ENCODE measurements at places on chromosomes 4 and X.

DNA sequence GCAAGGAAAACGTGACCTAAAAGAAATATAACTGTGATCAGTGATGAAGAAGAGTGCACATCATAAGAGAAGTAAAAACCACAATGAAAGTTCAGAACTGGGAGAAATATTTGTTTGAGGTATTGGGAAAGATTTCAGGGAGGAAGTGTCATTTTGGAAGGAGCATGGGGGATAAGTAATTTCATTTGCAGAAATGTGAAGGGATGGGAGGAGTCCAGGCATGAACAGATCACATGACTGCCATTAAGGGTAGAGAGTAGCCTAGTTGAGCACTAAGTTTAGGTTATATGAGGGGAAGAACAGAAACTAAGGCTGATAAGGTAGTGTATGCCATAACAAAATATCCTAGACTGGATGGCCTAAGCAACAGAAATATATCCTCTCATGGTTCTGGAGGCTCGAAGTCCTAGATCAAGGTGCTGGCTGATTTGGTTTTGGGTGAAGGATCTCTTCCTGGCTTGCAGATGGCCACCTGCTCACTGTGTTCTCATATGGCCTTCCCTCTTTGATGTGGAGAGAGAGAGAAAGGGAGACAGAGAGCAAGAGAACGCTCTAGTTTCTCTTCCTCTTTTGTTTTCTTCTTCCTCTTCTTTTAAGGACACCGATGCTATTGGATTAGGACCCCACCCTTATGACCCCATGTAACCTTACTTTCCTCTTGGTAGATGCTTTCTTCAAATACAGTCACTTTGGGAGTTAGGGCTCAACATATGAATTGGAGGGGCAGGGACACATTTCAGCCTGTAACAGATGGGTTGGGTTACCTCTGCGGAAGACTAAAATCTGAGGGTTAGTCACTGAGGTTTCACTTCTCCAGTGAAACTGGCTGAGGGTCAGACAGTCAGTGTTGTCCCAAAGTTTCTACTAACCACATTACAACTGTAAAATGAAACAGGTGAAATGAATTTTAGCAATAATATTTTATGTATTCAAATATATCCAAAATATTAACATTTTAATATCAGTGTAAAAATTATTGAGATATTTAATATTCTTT is 77.9 kb downstream of the EGF start:
- no peak for DNase-seq

DNA sequence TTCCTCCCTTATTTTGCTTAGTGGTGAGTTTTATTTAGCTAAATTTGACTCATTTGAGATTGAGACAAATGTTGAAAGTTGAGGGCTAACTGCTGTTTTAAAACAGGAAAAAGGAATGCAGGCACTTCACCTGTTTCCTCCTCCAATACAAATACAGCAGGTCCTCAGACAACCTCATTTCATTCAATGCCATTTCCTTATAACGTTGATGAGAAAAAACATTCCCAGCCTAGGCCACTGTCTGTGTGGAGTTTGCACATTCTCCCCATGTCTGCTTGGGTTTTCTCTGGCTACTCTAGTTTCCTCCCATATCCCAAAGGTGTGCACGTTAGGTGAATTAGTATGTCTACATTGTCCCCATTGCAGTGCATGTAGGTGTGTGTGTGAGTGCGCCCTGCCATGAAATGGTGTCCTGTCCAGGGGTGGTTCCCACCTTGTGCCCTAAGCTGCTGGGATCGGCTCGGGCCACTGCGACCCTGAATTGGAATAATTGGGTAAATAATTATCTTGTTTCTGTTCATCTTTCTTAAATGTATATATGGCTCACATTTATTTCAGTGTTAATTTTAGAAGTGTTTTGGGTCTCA is 21.9 kb downstream of the SMAD1 start:
- DNase-seq, result no peak

- peak; percentile 4 for DNase-seq
Measured at GRCh38 chr4:36164900-36165630, 79.2 kb downstream of the ARAP2 start.

DNA sequence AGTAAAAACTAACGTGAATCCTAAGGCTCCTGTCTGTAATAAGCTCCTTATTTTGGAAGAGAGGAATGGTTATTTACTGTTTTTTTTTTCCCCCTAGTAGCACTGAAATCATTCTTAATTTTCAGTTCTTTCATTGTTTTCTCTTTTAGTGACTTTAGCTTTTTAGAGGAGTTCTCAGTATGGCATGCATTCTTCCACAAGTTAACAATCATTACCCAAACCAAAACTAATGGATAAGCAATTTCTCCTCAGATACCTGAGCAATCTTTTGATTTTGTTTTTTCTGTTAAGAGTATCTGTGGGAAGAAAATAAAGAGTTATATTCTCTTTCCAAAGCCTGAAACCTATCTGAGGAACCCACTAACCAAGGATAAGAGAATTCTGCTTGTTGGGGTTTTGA is 16.7 kb upstream of the PPA2 start:
- no peak for DNase-seq

- peak; percentile 95 for DNase-seq
Measured at GRCh38 chr4:176988226-176988625, 195.5 kb upstream of the VEGFC start.

- no peak for DNase-seq
Measured at GRCh38 chrX:141301017-141301416, 58.7 kb upstream of the SPANXC start.

GRCh38 chrX:30821116-30821515 is 67.9 kb downstream of the TAB3 start:
- DNase-seq, result no peak

DNA sequence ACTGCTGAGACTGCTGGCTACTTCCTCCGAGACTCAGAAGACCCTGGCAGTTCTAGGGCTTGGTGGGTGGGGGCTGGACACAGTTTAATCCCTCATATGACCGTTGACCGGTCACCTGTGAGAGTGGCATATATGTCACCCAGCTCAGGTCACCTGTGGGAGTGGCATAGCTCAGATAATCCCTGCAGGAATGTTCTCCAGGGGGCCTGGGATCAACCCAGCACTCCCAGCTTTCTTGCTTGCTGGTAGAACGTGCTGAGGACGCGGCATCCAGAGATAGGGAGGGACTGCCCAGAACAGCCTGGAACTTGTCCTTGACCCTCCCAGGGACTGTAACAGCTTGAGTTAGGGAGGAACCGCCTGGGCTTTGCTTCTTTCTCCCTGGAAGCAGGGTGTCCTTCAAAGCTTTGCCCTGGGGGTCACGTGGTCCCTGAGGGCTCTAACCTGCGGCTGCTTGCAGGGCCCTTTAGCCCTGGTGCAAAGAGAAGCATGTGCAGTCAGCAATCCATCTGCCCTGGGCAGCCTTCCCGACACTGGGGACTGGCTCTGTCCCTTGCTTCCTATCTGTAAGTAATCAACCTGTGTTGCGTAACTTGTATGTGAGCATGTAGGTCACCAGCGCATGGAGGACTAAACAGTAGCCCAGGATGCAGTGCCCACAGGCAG is 55.3 kb downstream of the ZFYVE28 start:
- DNase-seq, result peak; percentile 41

GRCh38 chr4:99861120-99861905 is 32.9 kb downstream of the LAMTOR3 start:
- DNase-seq, result no peak

GRCh38 chr4:136329042-136329662 is 1203.1 kb downstream of the PCDH18 start:
- DNase-seq, result no peak

- no peak for DNase-seq
Measured at GRCh38 chr4:82918091-82918490, 17.6 kb downstream of the THAP9 start.

- no peak for DNase-seq
Measured at GRCh38 chr4:11518754-11519153, 90.1 kb upstream of the HS3ST1 start.

GRCh38 chr4:95761871-95762270 is 78.0 kb upstream of the PDHA2 start:
- no peak for DNase-seq

- DNase-seq, result no peak
Measured at GRCh38 chr4:42284030-42284429, 113.3 kb upstream of the SHISA3 start.

- no peak for DNase-seq
Measured at GRCh38 chrX:109842611-109843010, 109.6 kb upstream of the ACSL4 start.

GRCh38 chrX:139932073-139932900 is 566 bp downstream of the ATP11C start:
- DNase-seq, result peak; percentile 34

GRCh38 chr4:154622598-154622997 is 10.1 kb upstream of the FGG start:
- no peak for DNase-seq

DNA sequence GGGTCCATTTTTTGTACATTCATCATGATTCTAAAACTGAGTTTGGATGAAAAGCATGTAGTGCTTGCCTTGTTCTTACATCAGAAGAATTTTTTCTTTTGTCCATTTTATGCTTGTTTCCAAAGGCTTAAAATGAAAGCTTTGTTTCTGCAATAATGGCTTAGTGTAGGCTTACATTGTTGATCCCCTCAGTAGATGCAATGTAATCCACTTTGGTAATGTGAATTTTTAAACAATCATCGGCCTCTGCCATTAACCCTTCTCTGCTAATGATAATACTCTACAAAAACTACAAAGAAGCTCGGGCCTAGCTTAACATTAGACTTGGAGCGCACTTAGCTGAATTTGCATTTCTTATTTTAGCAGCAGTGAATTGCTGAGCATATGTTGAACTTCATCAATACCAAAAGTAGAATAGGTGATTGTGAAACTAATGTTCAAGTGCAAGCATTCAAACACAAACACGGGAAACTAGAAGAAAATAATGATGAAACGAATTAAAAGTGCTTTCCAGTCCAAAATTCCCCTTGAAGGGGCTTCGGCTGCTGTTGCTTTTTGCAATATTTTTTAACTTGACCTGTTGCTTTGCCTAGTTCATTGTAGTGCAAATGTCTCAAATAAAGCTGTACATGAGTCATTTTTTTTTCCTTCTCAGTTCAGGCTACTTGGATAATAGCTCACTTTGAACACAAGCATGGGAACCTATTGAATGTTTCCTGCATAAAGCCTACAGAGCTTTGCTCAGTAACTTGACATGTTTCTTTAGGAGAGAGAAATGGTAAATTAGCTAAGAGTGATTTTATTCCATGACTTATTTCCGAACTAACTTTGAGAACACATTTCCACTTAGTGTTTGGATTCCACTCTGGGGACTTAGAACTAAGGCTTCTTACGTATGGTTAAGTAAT is 66.5 kb downstream of the SLIT2 start:
- DNase-seq, result no peak

DNA sequence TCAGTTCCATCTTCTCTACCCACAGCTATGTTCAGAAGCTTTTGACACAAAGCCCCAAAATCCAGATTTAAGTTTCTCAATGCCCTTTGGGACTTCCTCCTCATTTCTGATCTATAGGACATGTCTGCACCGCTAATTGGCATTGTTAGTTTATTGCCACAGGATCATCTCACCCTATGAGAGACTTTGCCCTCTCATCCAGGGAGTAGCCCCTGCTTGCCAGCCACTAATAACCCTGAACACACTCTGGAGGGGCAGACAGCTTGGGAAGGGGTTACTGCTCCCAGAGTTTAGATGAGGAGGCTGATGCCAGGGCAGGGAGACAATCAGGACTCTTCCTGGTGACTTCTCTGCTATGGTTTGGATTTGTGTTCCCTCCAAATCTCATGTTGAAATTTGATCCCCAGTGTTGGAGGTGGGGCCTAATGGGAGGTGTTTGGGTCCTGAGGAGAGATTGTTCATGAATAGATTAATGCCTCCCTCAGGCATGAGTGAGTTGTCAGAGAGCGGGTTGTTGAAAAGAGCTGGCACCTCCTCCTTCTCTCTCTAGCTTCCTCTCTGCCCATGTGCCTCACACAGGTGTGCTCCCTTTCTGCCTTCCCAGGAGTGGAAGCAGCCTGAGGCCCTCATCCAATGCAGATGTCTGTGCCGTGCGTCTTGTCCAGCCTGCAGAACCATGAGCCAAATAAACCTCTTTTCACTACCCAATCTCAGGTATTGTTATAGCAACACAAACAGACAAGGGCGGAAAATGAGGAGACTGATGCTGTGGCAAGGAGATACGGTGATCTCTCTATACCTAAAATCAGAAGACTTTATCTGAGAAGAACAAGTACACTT is 3.6 kb upstream of the SCARB2 start:
- no peak for DNase-seq

GRCh38 chr4:70969076-70969475 is 24.4 kb upstream of the DCK start:
- no peak for DNase-seq

- DNase-seq, result peak; percentile 76
Measured at GRCh38 chr4:174120446-174121295, 162.8 kb downstream of the FBXO8 start.

GRCh38 chr4:90127706-90128345 is 632 bp downstream of the CCSER1 start:
- no peak for DNase-seq

- peak; percentile 79 for DNase-seq
Measured at GRCh38 chr4:153497988-153498967, 32.1 kb downstream of the TMEM131L start.

DNA sequence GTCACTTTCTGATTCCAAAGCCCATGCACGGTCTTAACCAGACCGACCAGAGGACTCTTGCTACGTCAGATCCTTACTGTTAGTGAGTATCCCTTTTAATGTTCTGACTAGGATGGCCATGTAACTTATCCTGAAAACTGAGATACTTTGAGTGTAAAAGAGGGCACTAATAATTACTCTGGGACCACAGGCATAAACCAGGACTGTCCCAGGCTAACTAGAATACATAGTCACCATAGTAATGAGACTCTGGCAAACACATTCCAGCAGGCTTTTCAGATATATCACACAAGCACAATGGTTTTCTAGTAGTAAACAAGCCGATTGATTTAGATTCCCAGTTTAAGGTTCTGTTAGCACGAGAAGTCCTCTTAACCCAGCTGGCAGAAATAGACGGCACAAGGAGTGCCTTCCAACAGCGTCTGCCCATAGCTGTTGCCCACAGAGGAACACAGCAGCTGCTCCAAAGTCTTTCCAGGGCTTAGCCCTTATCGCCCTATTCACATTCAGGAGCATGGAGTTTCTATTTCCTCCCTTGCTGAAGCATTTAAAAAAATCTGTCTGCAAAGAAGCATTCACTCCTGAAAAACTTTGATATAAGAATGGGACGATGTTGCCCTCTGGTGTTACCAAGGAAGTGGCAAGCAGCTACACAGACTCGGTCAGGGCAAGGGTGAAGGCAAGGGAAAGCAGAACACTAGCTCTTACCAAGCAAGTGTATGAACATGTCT is 92.4 kb downstream of the CXCL13 start:
- peak; percentile 66 for DNase-seq

DNA sequence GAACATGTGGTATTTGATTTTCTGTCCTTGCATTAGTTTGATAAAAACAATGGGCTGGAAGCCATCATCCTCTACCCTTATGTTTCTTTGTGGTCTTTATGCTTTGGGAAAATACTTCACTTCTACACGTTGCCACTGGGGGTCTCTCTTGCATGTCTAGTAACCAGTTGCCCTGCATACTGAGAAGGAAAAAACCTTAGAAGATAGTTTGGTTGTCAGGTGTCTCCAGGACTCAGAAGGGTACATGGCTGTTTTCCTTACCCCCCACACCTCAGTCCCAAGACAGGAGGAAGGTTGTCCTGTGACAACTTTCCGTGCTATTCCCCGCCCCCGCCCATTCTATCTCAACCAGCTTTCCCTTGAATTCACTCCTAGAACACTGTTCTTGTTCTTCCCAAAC is 62.1 kb upstream of the LANCL3 start:
- no peak for DNase-seq

Measured in foreskin fibroblast (primary cell).